ENCODE measurements at places on chromosomes 16 and 17.

- DNase-seq = no peak
These were observed 7.3 kb downstream of the MFSD6L start for GRCh38 chr17:8791910-8792270.

GRCh38 chr17:45221081-45222013, at the start of gene FMNL1:
TSS of gene FMNL1 (plus strand) at chr17:45221885. CDS start at chr17:45222125, 240 bp downstream.
- DNase-seq = peak; percentile 39

DNA sequence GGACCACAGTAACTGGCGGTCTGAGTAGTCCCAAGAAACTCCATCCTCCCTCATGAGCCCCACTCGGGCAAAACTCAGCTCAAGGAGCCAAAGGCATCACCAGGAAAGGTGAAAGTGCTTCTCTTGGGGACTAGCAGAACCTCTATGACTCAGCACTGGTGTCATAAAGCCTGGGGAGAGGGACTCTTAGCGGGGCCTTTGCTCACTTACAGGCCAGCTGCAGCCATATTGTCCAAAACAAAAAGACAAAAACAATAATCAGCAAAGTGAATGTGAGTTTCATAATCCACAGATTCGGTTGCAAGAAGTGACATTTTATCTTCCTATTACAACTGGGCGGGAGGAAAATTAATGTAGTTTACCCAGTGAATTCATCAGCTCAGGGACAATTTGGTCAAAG, at the start of gene TEKT5:
Gene TEKT5 (minus strand): TSS at position 101 of the 400 bp plus-strand sequence. CDS start 57 bp downstream, at position 44.
- no peak for DNase-seq

DNA sequence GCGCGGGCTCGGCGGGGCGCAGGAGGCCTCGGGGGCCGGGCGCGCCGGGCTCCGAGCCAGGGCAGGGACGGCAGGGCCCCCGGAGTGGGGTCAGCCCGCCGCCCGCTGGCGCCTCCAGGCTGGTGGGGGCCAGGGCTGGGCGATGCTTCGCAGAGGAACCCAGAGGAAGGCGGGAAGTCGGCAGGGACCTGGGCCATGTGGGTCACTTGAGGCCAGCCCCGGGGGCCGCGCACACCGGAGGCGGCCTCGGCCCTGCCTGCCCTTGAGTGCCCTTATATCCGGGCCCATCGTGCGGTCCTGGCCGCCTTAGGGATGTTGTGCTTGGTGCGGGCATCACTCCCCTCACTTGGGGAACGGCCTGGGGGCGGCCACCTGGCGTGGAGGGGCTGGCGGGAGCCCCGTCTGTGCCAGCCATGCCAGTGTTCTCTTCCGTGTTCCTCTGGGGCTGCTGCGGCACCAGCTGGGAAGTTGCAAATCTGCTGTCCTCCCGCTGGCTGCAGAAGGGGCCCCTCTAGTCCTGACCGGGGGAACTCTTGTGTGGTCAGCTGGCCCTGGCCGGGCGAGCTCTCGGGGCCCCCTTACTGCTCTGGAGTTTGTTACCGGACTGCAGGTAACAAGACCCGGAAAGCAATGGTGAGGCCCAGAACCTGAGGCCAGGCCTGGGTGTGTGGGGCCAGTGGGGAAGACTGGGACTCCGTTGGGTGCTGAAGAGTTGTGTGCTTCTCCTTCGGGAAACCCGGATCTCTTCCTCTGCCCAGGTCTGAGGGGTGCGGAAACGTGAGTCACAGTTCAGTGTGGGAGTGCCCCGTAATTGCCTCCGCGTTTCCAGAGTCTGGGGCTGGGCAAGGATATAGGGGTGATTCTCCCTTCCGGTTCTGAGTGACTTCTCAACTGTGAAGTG, 849 bp downstream of the CAPN15 start:
- DNase-seq = peak; percentile 77

DNA sequence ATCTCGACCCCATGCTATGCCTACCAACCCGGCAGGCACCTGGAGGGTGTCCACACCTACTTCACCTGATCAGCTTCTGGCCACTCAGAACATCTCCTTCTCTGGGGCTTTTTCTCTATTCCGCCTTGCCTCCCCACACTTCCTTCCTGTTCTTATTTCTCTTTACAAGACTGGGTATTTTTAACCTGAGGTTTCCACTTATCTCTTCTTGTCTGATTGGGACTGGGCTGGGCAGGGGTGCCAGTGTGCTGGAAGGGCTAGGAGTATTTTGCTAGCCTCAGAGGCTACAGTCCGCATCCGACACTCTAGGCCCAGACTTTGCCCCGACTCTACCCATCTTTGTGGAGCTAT, 26.2 kb upstream of the ZNF652 start:
- DNase-seq = no peak

GRCh38 chr16:65662256-65662655, 540.4 kb upstream of the CDH11 start:
- DNase-seq = no peak

GRCh38 chr16:17291289-17291688, 179.5 kb downstream of the XYLT1 start:
- no peak for DNase-seq

- no peak for DNase-seq
These were observed 5.1 kb downstream of the ZFHX3 start for GRCh38 chr16:73042807-73043206.

DNA sequence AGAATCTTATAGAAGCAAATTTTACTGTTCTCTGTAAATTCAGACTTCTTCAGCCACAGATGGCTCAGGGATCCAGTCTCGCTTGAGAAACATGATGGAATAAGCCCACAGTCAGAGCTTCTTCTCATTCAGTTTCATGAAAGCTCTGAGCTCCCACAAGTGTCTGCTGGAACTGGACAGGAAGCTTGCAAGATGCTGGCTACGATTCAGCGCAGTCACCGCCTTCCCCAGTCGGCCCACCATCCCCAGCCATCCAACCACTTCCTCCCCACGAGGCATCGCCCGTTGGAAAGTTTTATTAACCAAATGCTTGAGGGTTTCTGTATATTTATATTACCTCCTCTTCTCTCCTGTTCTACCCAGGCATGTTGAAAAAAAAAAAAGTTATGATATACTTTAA, 171.7 kb downstream of the ZFHX3 start:
- no peak for DNase-seq

DNA sequence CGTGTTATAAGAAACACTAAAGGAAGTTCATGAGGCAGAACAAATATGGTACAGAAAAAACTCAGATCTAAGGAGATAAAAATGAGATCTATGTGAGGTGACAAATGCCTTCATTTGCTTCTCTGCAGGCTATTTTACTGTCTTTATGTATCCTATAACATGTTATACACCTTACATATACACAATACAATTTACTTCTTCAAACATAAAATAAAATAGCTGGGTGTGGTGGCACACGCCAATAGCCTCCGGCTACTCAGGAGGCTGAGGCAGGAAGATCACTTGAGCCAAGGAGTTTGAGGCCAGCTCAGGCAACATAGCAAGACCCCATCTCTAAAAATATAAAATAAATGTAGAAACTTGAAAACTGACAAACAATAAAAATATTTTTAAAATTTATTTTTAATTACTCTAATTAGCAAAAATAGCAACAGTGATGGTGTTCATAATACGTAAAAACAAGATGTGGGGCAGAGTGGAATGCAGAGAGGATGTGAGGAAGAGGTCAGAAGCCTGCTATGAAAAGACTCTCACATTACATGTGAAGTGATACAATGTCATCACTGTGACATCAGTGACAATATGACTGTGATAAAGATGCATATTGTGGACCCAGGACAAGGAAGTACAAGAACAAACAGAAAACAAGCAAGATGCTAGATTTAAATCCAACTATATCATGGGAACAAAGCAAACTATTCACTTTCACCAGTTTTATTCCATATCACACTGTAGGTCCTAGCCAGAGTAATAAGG, 31.0 kb downstream of the VPS53 start:
- DNase-seq = no peak

- peak; percentile 59 for DNase-seq
These were observed 5.6 kb downstream of the POLG2 start for GRCh38 chr17:64491034-64491860.

- peak; percentile 50 for DNase-seq
These were observed 61.5 kb downstream of the DHRS7C start for GRCh38 chr17:9729735-9730420.

GRCh38 chr17:6756425-6757031, 682 bp downstream of the XAF1 start:
- no peak for DNase-seq

DNA sequence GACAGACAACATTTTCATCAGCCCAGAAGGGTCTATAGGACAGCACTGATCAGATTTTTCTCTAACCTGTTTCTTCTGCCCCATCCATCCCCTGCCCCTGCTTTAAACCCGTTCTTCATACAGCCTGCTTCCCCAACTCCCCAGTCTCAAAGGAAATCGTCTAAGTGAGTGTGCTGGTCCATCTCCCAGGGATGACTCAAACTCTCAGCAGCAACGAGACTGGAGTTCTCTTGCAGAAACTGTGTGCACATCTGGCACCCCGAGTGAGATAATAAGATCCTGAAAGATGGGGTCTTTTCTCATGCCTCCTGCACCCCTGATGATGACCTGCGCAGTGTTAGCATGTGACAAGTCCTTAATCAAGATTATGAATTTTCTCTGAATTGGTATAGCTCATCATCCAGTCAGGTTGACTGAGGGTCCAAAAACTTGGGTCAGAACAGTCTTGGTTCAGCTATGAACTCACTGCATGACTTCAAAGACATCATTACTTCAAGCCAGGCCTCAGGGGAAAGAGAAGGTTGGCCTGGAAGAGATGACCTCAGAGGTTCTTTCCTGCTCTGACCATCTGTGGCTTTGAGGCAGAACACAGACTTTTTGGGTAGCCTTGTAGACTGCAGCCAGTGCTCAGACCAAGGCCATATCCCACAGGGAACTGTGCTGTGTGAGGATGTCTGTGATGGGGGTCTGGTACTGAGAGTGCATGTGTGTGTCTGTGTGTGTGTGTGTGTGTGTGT, 117.9 kb downstream of the SPACA3 start:
- DNase-seq = no peak

DNA sequence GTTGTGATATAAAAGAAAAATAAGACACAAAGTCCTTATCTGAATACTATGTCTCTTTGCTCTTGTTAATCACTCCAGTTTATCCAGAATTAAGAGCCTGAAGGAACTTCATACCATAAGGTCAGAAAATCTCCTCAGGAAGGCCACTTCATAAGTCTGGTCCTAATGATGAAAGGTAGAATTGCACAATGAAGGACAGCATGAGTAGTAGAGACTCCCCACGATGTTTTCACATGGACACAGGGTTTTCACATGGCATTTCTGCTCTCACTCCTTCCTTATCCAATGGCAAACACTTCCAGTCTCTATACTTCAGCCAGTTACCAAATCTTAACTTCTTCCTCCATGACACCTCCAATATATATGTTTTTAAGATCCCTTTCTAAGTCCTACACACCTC, 10.2 kb upstream of the C17orf78 start:
- DNase-seq = no peak

- DNase-seq = no peak
These were observed 135.9 kb downstream of the TOX3 start for GRCh38 chr16:52411011-52411410.

GRCh38 chr17:15663176-15663575, 20.9 kb downstream of the TRIM16 start:
- DNase-seq = no peak

GRCh38 chr17:17492085-17492484, 4.1 kb downstream of the RASD1 start:
- no peak for DNase-seq

GRCh38 chr16:1010815-1011214, 29.2 kb downstream of the SOX8 start:
- DNase-seq = no peak

DNA sequence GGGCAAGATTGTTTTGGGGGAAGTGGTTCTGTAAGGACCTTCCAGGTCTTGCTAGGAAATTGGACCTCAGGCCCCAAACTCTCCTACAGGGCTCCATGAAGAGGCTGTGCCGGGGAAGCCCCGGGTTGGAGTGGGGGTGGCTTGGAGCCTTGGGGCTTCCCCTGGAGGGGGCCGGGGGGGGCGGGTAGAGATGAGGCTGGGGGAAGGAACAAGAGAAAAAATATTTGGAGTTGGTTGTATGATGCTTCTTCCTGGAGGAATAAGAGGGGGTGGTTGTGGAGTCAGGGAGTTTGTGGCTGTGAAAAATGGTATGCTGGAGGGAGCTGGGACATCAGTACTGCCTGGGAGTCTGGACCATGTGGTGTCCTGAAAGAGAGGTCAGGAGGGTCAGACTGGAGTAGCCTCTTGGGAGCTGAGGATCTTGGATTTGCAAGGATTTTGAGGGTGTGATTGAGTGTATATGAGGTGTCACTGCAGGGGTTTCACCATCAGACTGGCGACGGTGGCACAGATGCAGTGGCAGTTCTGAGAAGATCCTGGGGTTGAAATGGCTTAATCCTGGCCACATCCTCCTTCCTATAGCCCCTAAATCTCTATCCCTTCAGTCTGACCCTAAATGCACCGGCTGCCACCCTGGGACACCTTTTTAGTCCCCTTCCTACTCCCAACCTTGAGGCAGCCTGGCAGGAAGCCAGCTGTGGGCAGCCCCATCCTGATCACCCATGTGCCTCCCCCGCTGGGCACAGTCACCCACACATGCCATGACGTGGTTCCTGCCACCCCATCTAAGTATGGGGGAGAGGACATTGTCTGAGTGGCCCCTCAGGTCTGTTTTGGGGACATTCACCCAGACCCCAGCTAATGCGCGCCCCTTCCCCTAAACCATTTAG, 10.9 kb downstream of the RARA start:
- no peak for DNase-seq

DNA sequence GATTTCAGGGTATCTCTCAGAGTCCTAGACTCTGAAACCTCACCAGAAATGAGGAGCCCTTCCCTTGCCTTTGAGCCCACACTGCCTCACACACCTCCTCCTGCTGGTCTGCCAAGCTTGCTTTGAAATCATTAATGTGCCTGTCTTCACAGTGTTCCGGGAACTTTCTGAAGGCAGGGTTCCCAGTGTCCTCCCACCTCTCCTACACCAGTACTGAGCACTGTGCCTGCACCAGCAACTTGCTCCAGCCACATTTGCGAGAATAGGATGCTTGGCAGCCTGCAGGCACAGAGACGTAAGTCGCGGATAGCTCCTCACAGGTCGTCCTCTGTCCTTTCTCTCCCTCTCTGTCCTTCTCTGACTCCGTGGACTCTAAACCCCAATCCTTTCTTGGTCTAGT, 408.4 kb upstream of the EEF2KMT start:
- no peak for DNase-seq

GRCh38 chr17:47946929-47947397, 5.6 kb downstream of the PNPO start:
- DNase-seq = peak; percentile 86

DNA sequence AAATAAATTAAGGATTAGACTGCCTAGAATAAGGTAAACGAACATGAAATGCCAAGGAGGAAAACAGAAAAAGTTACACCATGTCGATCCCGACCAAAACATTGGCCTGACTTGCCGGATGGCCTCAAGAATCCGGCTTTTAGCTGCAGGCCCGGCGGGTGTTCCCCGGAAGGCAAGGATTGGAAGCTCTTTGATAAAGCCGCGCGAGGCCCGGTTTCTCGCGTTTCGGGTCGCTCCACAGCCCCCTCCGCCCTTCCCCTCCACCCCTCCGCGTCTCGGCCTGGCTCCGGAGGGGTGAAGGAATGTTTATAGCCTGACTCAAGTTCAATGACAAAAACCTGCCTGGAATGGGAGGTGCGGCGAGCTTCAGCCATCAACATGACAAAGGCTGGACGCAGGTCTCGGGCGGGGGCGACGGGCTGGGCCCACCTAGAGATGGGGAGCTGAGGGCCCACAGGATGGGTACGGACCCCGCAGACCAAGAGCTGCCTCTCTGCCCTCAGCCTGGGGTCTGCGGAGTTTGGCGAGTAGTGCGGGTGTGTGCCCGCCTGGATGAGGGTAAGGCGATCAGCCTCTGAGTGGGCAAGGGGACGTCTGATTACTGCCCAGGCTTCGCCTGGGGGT, 2.6 kb downstream of the PRAC1 start:
- DNase-seq = no peak

Data from ACHN (cell line).